ENCODE measurements at places on chromosomes 7 and 10. TPM values are rescaled to one million over a fixed set of nuclear protein-coding genes. Genes with fewer than 3 reads are reported as not detected.

Gene CCL24
- not detected for total RNA-seq

Gene MYO1G
- 1.9 TPM for total RNA-seq

Gene CUZD1
- total RNA-seq: 0.31 TPM

Gene SAMD9L
- 11.8 TPM for total RNA-seq

Gene AGR3
- total RNA-seq: 4.9 TPM

Gene CDHR3
- 4.1 TPM for total RNA-seq

Gene WNT8B
- not detected for total RNA-seq

Gene ADCY1
- total RNA-seq: 9.8 TPM

Gene TAS2R39
- not detected for total RNA-seq

Gene C10orf53
- total RNA-seq: not detected
